ENCODE measurements at places on chromosomes 3 and 15. TPM values are rescaled to one million over a fixed set of nuclear protein-coding genes. Genes with fewer than 3 reads are reported as not detected.

The PAK6 gene
- 0.31 TPM for total RNA-seq

The COL7A1 gene
- total RNA-seq, result 5.2 TPM

The CYP8B1 gene
- total RNA-seq, result not detected

The SHC4 gene
- 6.8 TPM for total RNA-seq

DNA sequence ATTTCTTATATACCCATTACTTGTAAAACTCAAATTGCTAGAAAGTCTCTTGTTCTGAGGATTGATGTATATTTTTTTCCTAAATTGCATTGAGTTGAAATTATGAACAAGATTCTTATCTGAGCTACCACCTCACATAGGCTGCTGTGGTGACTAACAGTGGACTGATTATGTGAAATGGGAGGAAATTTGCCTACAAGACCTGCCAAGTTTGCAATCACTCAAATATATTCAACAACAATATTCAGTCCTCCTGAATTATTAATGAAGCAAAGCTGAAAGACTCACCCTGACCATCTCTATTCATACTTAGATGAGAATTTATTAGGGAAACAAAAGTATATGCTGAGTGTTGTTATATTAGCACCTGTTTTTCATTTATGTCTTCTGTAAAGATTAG is 412.6 kb upstream of the SEMA6D start:
- DNase-seq, result no peak

DNA sequence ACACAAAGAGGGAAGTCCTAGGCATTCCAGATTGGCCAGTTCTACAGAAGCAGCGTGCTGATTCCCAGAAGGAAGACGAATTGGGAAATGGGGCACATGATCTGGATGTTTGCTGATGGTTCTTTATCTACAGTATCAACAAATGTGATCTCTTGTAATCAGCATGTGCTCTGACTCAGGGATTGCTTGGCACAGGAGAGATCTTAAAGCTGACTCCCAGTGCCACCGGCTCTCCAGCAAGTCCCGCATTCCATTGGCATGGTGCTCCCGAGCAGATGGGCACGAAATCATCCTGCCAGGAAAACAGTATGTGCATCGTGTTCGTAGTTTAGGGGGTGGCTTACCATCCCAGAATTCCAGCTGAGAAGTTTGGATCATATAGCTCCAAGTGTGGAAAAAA is 259.9 kb upstream of the NR2F2 start:
- no peak for DNase-seq

DNA sequence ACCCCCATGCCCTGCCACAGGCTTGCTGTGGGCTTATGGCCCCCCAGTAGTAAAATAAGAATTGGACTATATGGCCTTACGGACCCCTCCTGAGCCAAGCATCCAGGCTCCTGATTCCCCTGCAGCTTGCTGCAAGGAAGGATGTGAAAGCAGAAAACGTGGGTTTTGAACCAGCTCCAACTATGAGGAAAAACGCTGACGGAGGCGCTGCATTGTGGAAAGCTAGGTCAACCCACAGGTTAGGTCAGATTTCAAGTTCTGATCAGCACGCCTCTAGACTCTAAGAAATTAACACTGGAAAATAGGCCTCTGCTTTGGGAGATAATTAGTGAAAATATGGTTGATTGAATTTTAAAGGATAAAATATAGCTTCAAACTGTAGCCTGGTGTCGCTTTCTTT is 195.4 kb upstream of the HES1 start:
- DNase-seq, result no peak

DNA sequence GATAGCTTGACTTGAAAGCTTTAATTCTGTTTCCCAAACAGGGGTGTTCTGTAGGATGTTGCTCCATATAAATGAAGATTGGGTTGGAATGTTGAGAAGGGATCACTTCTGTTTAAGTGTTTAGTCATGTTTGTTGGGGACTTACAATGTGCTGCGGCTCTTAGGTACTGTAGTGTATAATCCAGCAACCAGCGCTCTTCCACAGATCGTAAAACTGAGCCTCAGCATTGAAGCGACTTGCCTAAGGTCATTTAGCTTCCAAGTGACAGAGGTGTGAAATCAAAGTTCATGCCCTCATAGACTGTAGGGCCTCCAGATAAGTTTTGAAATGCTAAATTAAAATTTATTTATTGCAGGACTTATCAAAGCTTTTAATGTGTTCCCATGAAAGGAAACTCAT is 1.8 kb downstream of the MKRN2 start:
- DNase-seq, result no peak

DNA sequence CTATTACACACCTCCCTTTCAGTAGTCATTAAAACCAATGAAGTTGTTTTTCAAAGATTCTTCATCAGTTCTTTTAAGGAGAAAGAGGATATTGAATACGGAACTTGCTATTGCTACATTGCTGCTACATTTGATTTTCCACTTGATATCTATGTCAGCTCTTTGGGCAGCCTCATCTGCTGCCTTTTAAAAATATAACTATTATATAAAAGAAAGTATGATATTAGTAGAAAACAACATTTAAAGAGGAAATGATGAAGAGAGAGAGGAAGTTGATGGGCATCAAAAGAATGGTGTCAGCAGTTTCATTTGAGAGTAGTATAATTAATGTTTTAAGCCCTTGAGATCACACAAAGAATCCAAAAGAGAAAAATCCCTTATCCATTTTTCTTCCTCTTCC is 171.4 kb downstream of the NFKBIZ start:
- no peak for DNase-seq

GRCh38 chr15:32029409-32029861 is 880 bp upstream of the CHRNA7 start:
- peak; percentile 67 for DNase-seq

DNA sequence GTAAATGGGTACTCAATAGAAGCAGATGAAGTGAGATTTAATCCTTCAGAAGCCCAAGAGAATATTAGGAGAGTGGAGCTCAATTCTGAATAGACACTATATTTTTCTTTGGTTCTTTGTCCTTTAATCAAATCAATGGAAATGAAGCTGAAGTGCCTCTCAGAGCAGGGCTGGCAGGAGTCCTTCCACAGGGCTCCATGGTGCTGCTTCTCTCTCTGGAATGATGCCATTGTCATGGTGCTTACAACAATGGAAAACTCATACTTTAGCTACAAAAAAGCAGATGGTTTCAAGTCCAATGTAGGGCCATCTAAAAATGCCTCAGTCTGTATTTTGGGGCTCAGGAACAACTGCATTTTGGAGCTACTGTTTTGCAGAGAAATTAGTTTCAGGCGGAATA is 125.1 kb downstream of the SNRK start:
- no peak for DNase-seq
